ENCODE measurements at places on chromosomes 16 and 17.

- no peak for DNase-seq
Observed at GRCh38 chr16:19588661-19589060, 33.2 kb downstream of the VPS35L start.

DNA sequence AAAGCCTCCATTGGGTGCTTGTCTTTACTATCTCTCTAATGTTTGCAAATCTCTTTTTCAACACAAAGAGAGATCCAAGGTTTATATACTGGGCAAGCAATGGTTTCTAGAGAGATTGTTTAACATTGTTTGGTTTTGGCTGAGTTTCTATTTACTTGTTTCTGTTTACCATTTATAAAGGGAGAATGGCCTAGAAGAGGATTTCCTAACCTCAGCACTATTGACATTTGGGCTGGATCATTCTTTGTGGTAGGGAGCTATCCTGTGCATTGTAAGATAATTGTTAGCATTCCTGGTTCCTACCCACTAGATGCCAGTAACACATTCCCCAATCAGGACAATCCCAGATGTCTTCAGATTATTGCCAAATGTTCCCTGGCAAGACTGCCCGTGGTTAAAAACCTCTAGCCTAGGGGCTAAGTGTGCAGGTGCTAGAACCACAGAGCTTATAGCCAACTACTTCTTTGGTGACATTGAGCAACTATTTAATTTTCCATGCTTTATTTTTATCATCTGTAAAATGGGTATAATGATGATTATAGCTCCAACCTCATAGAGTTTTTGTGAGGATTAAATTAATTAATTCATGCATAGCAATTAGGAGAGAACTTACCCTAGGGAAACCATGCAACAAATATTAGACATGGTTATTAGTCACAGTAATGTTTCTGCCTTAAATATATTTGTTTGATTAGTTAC, 413.9 kb upstream of the MAF start:
- no peak for DNase-seq

GRCh38 chr17:37158290-37158689, 209.5 kb downstream of the AATF start:
- DNase-seq: no peak

DNA sequence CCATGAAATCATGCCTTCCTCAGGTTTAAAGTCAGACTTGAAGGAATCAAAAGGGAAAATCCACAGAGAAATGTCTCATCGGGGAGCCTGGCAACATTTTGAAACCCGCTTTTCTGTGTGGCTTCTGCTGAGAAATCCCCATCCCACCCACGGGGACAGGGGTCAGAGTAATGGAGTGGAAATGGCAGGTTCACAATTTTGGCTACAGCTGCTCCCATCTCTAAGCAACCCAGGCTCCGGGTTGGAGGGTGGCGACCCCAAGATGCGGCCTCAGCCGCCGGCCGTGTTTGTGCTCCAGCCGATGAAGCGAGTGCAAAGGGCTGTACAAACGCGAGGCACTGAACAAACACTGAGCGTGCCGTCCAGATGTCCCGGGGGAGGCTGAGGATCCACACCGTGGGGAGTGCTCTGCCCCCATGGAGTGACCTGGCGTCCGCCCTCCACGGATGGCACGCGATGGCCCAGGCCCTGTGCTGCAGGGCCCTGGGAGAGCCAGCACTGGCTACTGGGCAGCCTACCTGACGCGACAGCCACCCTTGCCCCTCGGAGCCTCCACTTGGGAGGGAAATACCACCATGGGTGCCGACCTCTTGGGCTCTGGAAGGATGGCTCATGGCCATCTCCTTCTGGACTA, 22.2 kb downstream of the SLC43A2 start:
- DNase-seq: peak; percentile 91

GRCh38 chr16:5977329-5977728, 879.7 kb upstream of the EEF2KMT start:
- DNase-seq: no peak

DNA sequence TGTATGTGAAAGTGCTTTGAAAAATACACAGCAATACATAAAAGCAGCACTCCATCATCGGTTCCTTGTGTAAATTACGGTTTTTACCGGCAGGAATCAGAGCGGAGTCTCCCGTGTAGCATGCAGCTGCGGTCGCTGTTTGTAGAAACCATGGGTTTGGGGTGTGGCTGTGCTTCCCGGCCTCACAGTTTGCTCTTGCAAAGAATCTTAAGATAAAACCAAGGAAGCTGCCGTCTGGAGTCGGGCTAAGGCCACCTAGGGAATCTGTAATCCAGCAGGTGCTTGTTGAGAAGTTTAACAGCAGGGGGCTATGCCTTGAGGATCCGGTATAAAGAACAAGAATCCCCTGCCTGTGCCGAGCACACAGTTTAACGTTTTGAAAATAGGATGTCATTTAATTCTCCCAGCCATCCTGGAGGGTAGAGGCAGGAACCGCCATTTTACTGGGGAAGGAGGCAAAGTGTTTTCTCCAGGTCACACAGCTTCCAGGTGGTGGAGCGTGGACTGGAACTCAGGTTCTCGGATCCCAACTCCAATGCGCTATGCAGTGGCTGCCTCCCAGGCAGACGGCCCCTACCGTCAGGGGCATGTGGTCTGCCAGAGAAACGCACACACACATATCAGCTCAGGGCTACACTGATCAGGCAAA, 6.0 kb upstream of the TLCD3A start:
- no peak for DNase-seq

DNA sequence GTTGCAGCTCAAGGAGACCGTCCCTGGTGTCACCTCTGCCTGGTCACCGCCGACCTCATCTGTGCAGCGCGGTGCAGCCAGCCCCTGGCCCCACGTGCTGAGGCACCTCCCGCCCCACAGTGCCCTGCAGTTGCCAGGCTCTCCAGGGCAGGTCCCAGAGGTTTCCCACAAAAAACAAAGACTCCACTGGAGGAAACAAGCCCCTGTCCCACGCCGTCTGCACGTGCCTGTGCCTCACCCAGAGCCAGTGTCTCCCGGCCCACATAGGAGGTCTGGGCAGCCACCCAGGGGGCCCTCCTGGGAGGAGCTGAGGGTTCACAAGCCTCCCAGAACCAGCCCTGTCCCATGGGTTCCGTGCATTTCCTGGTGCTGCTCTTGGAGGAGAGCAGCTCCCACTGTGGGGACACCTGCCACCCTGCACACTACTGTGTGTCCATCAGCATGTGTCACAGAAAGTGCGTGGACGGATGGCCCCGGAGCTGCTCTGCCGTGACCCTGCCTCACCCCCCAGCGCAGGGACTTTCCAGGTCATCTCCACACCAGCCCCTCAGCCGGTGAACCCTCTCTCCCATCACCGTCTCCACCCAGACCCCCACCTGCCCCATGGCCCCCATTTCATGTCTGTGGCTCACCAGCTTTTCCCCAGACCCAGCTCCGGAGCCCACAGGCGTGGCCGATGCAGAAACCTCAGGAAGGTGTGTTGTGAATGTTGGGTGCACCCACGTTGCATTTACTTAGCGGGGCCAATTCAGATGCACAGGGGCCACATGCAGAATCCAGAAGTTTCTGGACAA, 17.0 kb upstream of the CDH15 start:
- DNase-seq: no peak

DNA sequence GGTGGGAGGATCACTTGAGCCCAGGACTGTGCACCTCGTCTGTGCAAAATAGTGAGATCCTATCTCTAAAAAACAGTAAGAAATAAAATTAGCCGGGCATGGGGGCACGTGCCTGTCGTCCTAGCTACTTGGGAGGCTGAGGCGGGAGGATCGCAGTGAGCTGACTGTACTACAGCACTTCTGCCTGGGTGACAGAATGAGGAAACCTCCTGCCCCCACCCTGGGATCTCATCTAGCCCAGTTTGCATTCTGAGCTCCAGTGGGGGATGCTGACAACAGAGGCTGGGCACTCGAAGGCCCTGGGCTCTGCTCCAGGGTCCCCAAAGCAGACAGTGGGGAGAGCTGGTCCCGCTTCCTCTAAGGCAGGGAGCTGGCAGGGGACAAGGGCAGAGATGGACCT, 7.1 kb downstream of the NAGPA start:
- DNase-seq: no peak

DNA sequence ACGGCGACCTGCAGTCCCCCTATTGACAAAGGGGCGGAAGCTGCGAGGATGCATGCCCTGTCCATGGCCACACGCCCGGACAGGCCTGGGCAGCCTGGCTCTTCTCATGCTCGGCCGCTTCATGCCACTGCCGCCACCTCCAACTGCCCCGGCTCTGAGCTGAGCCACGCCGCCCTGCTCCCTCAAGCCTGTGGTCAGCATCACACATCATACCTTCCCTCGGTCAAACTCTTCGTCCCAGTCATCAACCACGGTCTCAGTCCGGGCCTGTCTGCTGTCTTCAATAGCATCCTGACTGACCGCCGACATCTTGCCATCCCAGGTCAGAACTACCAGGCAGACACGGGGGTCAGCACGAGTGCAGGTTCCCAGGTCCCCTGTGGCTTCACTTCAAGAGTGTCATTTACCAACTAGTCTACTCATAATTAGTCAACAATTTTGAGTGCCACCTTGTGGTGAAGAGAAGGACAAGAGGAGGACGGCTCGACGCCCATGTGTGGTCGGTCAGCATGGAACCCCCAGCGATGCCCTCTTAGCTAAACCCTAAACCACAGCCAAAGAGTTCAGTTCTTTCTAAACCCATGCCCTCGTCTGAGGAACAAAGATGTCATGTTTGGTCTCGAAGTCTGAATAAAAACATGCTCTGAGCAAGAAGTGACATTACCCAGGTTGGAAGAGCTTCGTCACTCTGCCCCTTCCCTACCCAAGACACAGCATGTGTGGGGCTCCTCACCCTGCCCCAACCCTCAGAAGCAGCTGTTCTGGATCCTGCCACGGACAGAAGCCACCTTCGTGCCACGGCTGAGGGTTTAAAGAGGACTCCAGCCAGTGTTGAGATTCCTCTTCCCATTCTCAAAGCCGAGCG, 16.9 kb upstream of the CYTH1 start:
- peak; percentile 39 for DNase-seq

DNA sequence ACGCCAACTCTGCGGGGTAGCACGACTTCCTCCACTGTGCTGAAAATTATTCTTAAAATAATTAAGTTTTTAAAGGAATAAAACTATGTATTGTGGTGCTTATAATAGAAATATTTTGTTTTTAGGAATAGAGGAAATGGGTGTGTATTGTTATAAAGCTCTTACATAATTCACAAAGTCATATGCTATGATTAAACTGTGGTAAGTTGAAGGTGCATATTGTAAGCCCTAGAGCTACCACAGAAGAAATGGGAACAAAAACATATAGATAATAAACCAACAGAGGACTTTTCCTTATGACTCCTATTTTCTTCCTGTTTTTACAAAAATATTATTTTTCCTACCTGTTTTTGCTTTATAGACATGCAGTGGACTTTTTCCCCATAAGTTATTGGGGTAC, 4.3 kb upstream of the SLFN11 start:
- DNase-seq: peak; percentile 33

- DNase-seq: peak; percentile 74
Observed at GRCh38 chr16:4142268-4142667, 26.0 kb upstream of the ADCY9 start.
